Glomerular endothelial cell (primary cell): ENCODE measurements at places on chromosomes 7 and 10.

- no peak for DNase-seq
Observed at GRCh38 chr10:43249962-43250614, 16.8 kb downstream of the RASGEF1A start.

DNA sequence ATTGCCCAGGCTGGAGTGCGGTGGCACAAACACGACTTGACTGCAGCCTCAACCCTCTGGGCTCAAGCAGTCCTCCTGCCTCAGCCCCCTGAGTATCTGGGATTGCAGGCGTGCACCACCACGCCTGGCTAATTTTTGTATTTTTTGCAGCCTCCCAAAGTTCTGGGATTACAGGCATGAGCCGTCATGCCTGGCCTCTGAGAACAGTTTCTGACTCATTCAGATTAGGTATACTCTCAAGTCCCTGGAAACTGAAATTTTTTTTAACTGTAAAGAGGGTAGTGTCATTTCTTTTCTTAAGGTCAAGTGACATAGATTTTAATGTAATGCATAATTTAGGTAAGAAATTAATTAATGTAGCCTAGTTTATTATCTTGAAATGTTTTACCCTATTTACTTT lies 104.7 kb downstream of the SEPTIN7 start:
- DNase-seq: no peak

- DNase-seq: no peak
Observed at GRCh38 chr10:36721871-36722270, 403.5 kb upstream of the ANKRD30A start.

DNA sequence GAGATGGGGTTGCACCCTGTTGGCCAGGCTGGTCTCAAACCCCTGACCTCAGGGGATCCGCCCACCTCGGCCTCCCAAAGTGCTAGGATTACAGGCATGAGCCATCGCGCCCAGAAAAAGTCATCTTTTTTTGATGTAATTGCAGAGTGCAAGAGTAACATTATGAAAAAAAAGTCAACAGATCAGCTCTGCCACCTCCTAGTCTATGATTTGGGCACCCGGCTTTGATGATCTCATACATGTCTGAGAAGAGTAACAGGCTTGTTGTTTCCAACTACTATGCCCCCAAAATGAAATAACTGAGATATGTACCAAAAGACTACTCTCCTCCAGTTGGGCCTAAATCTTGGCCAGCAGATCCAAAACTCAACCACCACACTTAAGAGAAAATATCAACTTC lies 40.8 kb downstream of the VOPP1 start:
- DNase-seq: no peak

DNA sequence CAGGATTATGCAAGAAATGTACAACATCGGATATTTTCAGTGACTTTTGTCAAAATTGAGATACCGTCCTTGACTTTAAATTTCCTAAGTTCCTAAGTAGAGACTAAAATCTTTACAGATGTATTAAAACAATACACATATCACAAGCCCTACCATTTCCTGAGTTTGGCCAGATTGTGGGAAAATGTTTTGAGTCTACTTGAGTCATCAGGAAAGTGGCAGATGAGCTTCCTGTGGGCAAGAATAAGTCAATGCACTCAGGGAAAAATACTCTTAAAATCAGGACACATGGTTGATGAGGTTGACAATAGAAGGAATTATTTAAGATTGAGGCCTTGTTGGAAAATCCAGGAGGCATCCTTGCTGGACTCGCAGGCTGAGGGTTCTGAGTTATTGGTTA lies 162.5 kb downstream of the SNX10 start:
- DNase-seq: peak; percentile 93

- DNase-seq: peak; percentile 100
Observed at GRCh38 chr7:116316838-116317628, 106.7 kb downstream of the TES start.
